Muscle of leg (tissue), 16 donors: ENCODE measurements at places on chromosomes 7 and 10. TPM values are rescaled to one million over a fixed set of nuclear protein-coding genes. Genes with fewer than 3 reads are reported as not detected.

MYH16 gene
- total RNA-seq, result not detected

NPY gene
- total RNA-seq, result 13.6 TPM

MACC1 gene
- total RNA-seq, result 0.09 TPM

TPK1 gene
- total RNA-seq, result 4.6 TPM

CYP2E1 gene
- 0.98 TPM for total RNA-seq

ZNF679 gene
- total RNA-seq, result not detected

LLCFC1 gene
- not detected for total RNA-seq
